ENCODE measurements at places on chromosomes 3 and 15. TPM values are rescaled to one million over a fixed set of nuclear protein-coding genes. Genes with fewer than 3 reads are reported as not detected.
A peak's percentile ranks its signal among the peaks of the same experiment; 100 is the strongest.

DNA sequence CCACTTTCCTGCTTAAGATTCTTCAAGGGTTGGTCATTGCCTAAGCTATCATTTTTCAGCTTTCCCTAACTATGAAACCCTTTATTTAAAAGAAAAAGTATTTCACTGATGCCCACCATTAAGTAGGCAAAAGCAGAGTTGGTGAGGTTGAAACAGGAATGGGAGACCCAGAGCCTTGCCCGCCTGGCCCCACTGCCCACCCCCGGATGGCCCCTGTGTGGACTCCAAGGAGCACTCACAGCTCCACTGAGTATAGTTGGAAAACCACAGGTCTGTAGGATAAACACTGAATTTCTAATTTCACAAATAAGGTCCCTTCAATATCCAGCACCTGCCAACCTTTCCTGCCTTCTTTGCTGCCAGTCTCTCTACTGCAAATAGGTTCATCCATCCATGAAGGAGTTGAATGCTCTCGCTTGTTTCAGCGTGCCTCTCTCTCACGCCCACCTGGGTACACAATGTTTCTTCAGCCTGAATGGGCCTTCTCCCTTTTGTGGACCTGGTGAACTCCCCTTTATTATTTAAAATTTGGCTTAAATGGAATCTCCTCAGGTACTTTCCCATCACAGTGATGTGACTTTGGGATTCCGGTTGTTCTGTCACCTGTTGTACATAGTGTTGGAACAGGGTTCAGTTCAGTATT, 8.7 kb upstream of the ACAP2 start:
- no peak for DNase-seq

DNA sequence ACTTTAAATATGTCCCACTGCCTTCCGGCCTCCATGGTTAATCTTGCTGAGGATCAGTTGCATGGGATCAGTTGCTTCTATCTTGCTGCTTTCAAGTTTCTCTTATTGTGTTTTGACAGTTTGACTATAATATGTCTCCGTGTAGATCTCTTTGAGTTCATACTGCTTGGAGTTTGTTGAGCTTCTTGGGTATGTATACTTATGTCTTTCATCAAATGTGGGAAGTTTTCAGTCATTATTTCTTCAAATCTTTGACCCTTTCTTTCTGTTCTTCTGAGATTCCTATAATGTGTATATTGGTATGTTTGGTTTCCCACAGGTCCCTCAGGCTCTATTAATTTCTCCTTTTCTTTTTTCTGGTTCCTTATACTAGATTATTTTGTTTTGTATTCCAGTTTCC, 30.8 kb downstream of the PCCB start:
- no peak for DNase-seq

The SMCO1 gene
- total RNA-seq: not detected

- DNase-seq: no peak
Observed at GRCh38 chr3:57809609-57809968, 53.5 kb downstream of the SLMAP start.

The PLA2G4D gene
- total RNA-seq: not detected

GRCh38 chr15:73437543-73438109, 5.3 kb upstream of the REC114 start:
- no peak for DNase-seq

- no peak for DNase-seq
Observed at GRCh38 chr3:13072239-13072599, 1.0 kb downstream of the IQSEC1 start.

The CAND2 gene
- total RNA-seq: 3.6 TPM

The PAK6 gene
- 14.8 TPM for total RNA-seq

The SST gene
- 738 TPM for total RNA-seq

DNA sequence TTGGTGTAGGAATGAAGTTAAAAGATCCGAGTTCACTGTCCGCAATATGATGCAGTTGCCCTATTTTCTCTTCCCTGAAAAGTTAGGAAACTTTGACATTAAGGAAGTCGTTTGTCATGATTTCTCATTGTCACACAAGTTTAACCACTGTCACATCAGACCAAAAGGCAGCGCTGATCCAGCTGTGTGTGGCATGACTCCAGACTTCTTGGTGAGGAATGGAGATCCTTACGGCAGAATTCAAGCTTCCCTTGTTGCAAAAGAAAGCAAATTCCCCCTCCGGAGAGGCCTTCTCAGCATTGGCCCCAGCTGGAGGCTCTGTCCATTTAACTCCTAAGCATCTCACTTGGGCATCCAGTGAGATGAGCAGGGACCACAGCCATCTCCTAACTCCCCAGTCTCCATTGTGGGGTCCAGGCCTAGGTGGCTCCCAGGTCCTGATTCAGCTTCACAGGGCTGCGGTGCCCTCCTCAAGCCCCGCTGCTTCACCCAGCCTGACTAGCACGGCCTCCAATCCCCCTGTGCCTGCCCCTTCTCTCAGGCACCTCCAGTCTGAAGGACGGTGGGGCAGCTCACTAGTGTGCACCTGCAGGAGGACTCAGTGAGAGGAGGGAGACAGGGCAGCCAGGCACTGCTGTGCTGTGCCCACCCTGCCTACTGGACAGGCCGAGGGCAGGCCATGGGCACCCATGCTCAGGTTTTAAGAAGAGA, 159.5 kb downstream of the CHSY1 start:
- DNase-seq: no peak

GRCh38 chr3:126355777-126356372, 1.3 kb downstream of the KLF15 start:
- DNase-seq: peak; percentile 99

- no peak for DNase-seq
Observed at GRCh38 chr3:55688154-55688553, 201.0 kb upstream of the WNT5A start.

GRCh38 chr3:160098926-160099626, 110.4 kb downstream of the IL12A start:
- no peak for DNase-seq

All from body of pancreas (tissue), 4 donors.